ENCODE measurements at places on chromosomes 4 and X. TPM values are rescaled to one million over a fixed set of nuclear protein-coding genes. Genes with fewer than 3 reads are reported as not detected.

GRCh38 chr4:27350161-27350560 lies 489.5 kb downstream of the STIM2 start:
- DNase-seq, result no peak

- no peak for DNase-seq
Measured at GRCh38 chrX:129682979-129683378, 28.2 kb upstream of the APLN start.

DNA sequence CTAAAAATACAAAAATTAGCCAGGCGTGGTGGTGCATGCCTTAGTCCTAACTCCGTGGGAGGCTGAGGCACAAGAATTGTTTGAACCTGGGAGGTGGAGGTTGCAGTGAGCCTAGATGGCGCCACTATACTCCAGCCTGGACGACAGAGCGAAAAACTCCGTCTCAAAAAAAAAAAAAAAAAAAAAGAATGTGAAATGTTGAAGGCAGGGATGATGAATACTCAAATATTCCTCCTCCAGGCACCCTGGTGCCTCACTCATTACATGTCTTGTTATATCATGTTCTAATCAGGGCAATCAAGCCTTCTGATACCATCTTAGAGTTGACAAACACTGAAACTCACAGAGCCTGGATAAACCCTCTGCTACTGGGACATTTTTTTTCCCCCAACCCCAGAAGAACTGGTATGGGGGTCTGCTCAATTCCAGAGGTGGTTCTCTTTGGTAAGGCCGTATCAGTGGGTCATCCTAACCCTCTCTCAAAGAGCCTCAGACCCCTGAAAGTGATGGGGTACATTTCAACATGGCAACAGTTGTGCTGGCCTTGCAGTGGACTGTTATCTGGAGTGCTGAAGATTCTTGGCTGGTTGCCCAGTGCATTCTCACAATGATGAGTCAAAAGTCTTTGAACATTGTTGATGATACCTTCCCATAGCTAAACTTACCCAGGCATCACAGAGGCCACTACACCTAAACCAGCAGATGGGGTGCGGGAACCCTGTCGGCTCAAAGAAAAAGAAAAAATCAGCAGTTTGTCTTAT lies 2.4 kb upstream of the SH3KBP1 start:
- peak; percentile 71 for DNase-seq

- DNase-seq, result no peak
Measured at GRCh38 chrX:11259437-11259836, 33.8 kb upstream of the AMELX start.

GRCh38 chr4:182973941-182974340 lies 56.8 kb upstream of the DCTD start:
- DNase-seq, result no peak

- DNase-seq, result no peak
Measured at GRCh38 chrX:68693481-68694434, 46.3 kb downstream of the STARD8 start.

GRCh38 chrX:22134681-22135080 lies 102.6 kb downstream of the PHEX start:
- peak; percentile 34 for DNase-seq

GRCh38 chrX:38854305-38854704 lies 53.0 kb downstream of the MID1IP1 start:
- no peak for DNase-seq

GNRHR gene
- total RNA-seq, result not detected

DOK7 gene
- total RNA-seq, result 17.6 TPM

GAGE12F gene
- total RNA-seq, result not detected

ADH1C gene
- 5.9 TPM for total RNA-seq

All from HT-29 (cell line).